ENCODE measurements at places on chromosomes 3 and 15.
A peak's percentile ranks its signal among the peaks of the same experiment; 100 is the strongest.

- no peak for DNase-seq
Measured at GRCh38 chr3:5423523-5423922, 236.0 kb downstream of the EDEM1 start.

DNA sequence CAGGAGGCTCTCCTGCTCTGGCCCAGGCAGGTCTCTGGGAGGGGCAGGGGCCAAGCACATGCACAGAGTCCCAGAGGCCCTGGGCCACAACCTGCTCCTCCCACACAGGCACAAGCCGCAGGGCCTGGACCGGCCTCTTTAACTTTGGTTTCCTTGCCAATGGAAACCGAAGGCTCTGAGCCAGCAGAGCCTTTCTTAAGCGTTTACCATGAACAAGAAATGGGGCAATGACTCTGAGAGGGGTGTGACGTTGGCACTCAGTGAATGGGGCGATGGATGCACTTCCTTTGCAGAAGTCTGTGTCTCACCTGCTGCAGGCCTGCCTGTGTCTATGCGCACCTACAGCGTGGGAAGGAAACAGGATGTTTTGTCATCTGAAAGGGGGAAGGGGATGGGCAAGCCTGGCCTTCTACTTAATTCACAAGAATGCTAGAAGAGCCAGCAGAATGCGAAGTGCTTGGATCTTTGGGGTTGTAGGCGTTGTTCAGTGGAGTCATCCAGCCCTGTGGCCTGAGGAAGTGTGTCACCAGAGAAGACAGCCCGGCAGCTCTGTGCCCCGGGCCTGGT, 41.8 kb downstream of the IFT122 start:
- DNase-seq, result no peak

DNA sequence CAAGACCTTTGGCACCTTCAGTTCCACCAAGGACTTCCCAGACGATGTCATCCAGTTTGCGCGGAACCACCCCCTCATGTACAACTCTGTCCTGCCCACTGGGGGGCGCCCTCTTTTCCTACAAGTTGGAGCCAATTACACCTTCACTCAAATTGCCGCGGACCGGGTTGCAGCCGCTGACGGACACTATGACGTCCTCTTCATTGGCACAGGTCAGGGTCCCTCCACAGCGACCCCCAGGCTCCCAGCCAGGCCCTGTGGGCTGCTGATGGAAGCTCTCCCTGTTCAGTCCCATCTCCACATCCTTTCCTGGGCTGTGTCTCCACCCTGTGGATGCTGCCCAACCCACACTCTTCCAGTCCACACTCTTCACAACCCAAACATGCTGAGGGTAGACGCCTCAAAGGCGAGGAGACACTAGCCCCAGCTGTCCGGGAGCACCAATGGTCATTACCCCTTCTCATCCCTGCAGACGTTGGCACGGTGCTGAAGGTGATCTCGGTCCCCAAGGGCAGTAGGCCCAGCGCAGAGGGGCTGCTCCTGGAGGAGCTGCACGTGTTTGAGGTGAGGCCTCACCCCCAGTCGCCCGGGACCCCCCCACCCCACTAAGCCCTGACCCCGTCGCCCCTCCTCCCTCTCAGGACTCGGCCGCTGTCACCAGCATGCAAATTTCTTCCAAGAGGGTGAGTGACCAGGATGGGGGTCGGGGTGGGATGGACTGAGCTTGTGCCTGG, 4.3 kb upstream of the LSMEM2 start:
- peak; percentile 81 for DNase-seq

DNA sequence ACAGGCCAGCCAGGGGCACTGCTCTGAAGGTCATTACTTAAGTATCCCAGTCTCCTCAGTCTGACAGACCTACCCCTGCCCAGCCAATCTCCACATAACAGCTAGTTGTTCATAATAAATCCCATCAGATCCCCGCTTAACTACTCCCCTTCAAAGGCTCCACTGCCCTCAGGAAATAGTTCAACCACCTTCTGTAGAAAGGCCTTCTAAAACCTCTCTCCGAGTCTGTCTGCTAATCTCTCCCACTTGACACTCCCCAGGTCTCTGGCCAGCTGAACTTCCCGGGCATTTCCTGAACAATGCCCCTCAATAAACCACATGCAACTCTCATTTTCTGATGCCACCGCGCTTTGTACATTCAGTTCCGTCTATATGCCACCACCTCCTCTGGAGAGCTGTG, 6.0 kb downstream of the PRC1 start:
- no peak for DNase-seq

- DNase-seq, result no peak
Measured at GRCh38 chr3:30453360-30454039, 152.9 kb upstream of the TGFBR2 start.

DNA sequence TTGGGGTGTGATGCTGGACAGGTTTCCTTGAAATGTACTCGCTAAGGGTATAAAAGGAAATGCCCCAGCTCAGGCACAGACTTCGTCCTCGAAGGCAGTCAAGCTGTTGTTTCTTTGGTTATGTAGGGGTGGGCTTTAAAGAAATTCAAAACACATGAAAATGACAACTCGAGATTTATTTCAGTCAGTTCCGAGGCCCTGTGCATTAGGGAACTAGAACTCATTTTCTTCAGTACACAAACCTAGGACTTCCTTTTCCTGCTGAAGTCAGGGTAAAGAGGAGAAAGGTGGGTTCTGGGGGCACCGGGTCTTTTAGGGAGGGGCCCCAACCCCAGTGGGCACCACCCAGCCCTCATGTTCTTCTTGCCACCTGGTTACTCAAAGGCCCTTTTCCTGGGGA, 7.7 kb downstream of the CCR9 start:
- no peak for DNase-seq

DNA sequence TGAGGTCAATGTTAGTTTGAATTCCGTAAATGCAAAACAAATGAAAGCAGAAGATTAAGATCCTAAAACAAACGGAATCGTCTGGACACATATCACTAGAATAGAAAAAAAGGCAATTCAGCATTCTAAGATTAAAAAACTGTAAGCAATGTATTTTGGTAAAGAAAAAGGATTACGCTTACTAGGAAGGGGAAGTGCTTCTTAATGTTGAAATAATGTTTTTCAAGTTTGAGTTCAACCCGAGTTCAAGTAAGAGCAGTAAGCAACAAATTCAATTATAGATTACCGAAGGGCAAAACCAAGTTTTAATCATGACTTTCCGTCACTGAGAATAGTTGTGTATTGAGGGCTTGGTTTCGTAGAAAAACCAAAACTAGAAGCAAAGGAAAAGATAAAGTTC, 637 bp downstream of the CIP2A start:
- peak; percentile 5 for DNase-seq

DNA sequence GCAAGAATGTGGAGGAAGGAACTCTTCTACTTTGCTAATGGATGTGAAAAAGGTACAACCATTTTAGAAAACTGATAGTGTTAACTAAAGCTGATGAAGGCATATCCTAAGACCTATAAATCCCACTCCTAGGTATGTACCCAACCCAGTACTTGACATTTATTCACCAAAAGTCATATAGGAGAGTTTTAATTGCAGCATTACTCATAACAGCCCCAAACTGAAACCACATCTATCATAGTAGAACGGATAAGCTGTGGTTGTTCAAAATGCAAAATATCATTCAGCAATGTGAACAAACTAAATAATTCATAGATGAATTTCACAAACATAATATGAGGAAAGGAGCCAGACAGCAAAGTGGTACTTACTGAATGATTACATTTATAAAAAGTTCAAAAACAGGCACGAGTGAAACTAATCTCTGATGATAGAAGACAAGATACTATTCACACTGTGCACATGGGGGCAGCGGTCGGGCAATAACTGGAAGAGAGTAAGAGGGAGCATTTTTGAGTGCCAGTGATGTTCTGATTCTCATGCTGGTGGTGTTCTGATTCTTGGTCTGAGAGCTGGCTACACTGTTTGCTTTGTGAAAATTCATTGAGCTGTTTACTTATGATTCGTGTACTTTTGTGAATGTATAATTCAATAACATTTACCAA, 34.3 kb downstream of the GOLIM4 start:
- peak; percentile 9 for DNase-seq

DNA sequence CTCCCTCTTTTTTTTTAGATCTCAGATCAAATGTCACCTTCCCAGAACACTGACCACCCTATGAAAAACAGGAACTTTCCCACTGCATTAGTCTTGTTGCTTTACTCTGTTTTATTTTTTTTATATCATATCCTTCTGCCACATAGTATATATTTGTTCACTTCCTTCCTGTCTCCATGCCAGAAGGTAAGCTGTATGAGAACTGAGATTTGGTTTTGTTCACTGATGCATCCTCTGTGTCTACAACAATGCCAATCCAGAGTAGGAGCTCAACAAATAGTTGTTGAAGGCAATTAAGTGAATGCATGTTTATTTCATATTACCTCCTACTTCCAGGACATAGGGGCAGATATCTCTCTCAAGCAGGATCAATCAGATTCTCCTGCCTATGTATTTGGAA, 114.4 kb downstream of the TPRG1 start:
- no peak for DNase-seq

DNA sequence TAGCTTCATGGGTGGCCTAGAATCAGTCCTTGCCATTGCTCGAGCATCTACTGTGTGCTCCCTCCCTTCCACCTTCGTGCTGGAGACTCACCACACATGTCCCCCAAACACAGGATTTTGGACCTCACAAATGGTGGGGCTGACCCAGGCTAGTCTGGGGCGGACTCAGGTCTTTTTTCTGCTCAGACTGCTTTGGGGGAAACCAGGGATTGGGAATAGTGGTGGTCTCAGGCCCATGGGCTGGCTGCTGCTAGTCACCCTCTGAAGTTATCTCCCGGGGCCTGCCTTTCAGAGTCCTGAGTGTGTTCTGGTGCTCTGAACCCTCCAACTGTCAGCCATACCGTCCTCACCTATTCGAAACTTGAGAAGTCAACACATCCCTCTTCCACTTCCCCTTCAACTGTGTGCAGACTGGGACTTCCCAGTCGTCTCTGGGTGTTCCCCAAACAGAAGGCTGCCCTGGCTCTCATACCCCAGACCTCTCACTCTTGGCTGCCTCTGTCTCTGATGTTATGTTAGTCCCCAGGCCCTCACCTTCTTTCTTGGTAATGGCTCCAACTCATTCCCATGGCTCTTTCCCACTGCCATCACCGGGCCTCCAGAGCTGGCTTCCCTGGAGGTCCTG, 46.0 kb downstream of the PPCDC start:
- DNase-seq, result peak; percentile 69

GRCh38 chr15:36758800-36759199, 179.4 kb downstream of the CDIN1 start:
- DNase-seq, result no peak

- DNase-seq, result no peak
Measured at GRCh38 chr15:63918317-63918672, 84.5 kb upstream of the HERC1 start.

DNA sequence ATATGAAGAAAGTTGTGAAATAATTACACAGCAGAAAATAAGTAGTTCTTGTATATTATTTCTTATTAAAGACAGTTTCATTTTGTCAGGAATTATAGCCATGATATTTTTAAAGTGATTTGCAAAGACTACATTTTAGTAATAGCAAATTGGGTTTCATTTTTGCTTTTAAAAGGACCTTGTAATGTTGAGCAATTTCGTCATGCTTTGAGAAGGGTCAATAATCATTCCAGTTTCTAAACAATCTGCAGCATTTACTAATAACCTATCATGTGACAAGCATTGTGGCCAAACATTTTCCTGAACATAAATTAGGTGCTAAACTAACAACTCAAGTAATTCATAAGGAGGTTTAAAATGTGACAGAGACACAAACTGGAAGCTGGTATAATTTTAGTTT, 214.4 kb upstream of the CBLB start:
- DNase-seq, result no peak

Data from GM13977 (cell line).